ENCODE measurements at places on chromosomes 13 and 19. TPM values are rescaled to one million over a fixed set of nuclear protein-coding genes. Genes with fewer than 3 reads are reported as not detected.
A peak's percentile ranks its signal among the peaks of the same experiment; 100 is the strongest.

CERS4 gene
- 15.5 TPM for total RNA-seq

- DNase-seq: no peak
These were observed 5.9 kb upstream of the KCNN4 start for GRCh38 chr19:43786665-43787064.

HRC gene
- total RNA-seq: not detected

DNA sequence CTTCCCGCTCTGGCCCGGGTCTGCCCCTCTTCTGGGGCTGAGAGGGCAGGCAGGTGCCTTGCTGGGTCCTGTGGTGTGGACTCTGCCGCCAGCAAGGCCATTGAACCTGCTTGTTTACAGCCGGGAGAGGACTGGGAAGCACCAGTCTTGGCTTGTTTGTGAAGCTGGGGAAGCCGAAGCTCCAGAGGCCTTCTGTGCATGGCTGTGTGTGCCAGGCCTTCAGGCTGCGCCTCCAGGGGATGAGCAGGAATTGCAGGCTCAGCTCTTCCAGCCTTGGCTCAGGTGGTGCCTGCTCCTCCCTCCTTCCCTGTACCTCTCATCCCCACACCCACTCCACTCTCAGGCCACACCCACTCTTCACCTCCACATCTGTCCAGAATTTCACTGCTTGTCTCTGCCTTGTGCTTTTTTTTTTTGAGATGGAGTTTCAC, 17.5 kb downstream of the NDUFB7 start:
- no peak for DNase-seq

GRCh38 chr13:101146101-101146898, 270.0 kb downstream of the NALCN start:
- DNase-seq: no peak

DNA sequence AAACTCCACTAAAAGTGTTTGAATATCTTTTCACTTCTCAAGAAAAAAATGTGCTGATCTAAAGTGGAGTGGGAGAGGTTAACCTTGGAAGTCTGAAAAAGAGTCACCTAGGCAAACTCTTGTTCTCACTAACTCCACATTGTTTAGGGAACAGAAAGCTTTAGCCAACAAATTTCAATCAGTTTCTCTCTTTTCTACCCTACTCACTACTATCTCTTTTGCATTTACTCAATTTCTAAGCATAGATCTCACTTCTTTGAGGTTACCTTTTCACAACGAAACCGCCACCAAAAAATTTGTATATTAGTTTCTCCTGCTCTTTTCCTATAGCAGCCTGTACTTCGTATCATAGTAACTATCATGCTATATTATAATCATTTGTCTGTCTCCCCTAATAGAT, 6.3 kb downstream of the NHLRC3 start:
- DNase-seq: no peak

DNA sequence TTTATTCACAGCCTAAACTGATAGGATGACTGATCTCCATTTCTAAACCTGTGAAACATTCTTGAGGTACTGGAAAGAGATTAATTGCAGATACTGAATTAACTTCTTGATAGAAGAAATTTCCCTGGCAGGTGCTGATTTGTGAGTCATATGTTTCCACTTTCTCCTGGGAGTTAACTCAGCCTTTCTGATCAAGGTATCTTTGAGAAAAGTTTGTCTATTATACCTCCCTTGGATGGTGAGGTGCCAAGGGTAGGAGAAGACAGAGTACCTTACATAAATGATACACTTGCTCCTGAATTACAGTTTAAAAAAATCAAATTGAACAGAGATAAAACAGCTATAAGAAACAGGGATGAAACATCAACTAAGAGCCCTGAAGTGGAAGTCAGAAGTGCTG, 123.0 kb downstream of the RGCC start:
- DNase-seq: no peak

DNA sequence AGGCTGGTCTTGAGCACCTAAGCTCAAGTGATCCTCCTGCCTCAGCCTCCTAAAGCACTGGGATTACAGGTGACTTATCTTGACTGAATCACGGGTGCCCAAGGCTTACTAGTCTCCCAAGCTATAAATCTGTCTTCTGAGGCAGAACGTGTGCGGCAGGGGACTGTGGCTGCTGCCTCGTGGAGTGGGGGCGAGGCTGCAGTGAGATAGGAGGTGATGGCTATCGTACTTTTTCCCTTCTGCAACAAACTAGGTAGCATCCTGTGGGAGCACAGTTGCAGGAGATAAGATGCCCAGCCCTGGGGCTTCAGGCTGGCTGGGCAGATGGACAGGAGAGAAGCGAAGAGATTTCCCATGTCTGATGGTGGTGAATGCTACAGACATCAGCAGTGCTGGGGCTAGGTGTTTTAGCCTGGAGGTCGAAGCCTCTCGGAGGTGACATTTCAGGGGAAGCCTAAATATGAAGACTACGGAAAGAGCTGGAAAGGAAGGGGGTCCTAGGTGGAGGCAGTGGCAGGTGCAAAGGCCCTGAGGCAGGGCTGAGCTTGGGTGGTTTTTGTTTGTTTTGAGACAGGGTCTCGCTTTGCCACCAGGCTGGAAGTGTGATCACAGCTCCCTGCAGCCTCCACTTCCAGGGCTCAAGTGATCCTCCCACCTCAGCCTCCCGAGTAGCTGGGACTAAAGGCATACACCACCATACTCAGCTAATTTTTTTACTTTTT, 7.4 kb downstream of the B3GNT3 start:
- DNase-seq: no peak

DNA sequence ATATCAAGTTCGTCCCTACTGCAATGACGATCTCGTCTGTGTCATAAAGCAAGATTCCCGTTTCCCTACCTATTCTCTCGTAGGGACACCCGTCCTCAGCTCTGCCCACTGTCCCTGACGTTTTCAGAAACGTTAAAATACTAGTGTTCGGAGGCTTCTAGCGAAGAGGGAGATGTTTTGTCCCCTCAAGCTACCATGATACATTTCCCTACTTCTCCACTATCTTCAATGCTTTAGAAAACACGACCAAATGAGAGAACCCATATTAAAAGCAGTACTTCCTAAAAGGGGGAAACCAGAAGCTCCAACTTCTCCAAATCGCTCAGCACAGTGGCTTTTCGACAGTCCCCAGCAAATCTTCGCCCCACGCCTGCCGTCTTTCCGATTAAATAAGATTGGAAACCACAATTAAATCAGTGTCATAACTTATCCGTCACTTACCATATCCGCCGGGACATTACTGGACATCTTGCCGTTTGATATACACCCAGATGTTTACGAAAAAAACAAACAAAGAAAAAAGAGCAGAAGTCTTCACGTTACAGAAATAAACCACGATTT, 1.3 kb downstream of the UBL3 start:
- peak; percentile 51 for DNase-seq

DUXA gene
- not detected for total RNA-seq

DNA sequence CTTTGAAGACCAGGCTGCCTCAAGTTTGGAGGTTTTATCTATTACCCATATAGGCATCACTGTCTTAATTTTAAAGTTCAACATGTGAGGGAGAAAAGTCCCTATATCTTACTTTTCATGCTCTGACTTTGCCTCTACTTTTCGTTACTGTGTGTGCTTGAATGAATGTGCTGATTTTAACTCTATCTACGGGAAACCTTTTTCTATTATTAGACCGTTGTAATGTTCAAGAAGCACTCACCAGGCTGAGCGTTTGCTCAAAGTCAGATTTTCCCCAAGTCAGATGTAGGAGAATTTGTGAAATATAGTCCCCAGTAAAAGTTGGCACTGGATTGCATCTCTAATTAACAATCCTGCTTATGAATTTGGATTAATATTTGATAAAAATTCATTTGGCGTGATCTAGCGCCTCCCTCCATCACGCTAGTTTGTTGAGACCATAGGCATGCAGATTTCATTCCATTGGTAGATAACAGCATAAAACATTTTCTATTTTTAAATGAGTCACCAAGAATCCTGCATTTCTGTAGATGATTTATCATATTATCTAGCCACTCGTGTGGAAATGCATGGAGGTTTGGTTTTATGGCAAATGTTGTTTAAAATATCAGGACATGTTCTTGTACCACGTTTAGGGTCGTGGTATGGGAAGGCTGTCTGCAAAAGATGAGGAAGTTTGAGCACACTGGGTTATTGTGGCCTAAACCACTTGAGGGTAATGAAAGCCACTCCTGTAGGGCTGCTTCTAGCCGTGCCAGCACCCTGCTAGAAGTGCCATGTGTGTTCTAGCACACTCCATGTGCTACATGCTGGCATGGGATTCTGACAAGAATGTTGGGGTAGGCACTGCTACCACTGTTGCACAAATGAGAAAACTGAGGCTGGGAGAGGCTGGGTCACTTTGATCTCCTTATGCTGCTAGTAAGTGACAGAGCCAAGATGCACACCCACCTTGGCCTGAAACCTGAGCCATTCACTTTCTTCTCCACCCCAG, 179.4 kb downstream of the FGF9 start:
- DNase-seq: no peak
